Esophagus muscularis mucosa (tissue), 4 donors: ENCODE measurements at places on chromosomes 1 and 21.

DNA sequence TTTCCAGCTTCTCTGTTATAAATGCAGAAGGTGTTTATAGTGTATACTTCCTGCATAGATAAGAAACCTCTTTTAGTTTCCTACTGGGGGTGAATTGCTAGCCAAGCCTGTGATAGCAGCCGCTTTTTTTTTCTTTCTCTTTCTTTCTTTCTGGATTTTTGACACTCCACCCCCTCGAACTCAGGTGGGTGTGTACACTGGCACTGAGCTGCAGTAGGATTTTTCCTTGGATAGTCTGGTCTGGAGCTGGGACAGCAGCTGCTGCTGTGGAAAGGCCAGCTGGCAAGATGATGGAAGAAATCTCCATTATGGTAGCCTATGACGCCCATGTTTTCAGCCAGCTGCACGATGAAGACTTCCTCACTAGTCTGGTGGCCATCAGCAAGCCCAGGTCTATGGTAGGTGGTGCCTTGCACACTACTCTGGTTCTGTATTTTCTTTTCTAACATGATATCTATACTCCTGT is 122.5 kb upstream of the CACYBP start:
- DNase-seq, result no peak

GRCh38 chr1:153531638-153532037 is 4.2 kb downstream of the S100A6 start:
- DNase-seq, result no peak

DNA sequence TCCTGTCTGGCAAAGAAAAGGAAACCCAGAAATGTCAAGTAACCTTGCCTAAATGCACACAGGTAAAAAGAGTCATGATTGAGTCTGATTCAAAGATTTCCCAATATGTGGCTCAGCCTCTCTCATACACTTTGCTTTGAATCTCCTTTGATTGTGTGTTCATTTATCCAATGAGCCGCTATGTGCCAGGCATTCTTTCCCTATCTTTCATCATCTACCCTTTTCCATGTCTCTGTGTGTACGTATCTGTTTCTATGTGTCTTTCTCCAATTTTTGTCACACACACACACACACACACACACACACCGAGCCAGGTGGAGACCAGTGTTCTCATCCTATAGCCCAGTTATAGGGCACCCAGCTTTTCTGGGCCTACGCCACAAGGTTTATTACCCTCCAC is 35.7 kb upstream of the BCL9 start:
- DNase-seq, result no peak

- DNase-seq, result no peak
Measured at GRCh38 chr1:110135246-110135645, 15.0 kb upstream of the SLC6A17 start.

DNA sequence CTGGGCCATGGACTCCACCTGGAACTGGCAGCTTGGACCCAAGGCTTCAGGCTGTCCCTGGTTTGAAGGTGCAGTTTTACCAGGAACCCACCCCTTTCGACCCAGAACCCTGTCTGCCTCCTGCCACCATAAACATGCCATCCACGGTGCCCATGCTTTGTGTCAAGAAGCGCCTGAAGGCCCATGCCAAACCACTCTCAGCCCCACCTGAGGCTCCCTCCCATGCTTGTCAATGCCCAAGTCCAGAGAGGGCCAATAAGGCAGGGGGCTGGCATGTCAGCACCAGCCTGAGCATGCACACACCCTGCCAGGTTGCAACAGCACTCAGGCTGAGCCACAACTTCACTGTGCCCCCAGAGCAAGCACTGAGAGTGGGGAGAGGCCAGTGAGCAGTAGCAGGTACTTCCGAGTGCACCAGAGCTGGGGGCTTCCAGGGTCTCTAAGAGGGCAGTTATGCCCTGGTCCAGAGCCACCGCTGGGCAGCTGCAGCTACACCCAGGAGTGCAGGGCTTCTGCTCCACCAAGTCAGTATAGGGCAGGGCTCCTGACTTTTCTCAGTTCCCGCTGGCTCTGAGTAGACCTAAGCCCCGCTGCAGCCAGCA is 1256.0 kb downstream of the AMY1C start:
- no peak for DNase-seq

DNA sequence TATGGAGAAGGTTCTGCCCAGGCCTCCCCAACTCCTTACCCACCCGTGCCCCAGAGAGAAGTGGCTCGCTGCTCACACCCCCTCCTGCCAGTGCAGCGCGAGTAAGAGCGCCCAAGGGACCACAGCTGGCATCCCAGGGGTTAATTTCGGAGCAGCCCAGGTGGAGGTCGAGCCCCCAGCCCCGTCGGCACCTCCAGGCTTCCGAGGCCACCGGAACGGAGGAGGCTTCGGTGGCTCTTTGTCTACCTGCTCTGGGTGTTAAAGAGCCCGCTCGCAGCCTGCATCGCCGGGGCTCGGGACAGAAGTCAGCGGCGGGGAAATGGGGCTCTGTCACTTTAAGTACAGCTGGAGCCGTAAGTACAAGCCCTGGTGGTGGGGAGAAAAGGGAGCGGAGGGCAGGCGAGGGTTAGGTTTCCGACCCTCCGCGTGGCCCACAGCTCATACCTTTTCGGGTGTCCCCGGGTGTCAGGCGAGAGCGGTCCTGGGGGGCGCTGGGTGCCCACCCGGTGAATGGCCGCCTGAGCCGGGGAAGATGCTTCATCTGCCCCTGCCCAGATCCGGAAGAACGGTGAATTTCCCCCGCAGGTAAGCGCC is 89.4 kb upstream of the IPO9 start:
- no peak for DNase-seq

GRCh38 chr1:59413327-59413720 is 116.4 kb downstream of the FGGY start:
- DNase-seq, result no peak
